Dorsolateral prefrontal cortex (tissue), 122 donors: ENCODE measurements at places on chromosomes 11 and 22. TPM values are rescaled to one million over a fixed set of nuclear protein-coding genes. Genes with fewer than 3 reads are reported as not detected.

TEX12 gene
- not detected for total RNA-seq

PLAAT2 gene
- not detected for total RNA-seq

SHANK3 gene
- total RNA-seq, result 133 TPM

SLC16A8 gene
- 8.1 TPM for total RNA-seq

OR2D2 gene
- 1.7 TPM for total RNA-seq

NRXN2 gene
- 213 TPM for total RNA-seq

KCNJ4 gene
- 90.2 TPM for total RNA-seq
